ENCODE measurements at places on chromosomes 6 and 20.

- no peak for DNase-seq
Observed at GRCh38 chr6:131989036-131989435, 37.9 kb upstream of the CCN2 start.

DNA sequence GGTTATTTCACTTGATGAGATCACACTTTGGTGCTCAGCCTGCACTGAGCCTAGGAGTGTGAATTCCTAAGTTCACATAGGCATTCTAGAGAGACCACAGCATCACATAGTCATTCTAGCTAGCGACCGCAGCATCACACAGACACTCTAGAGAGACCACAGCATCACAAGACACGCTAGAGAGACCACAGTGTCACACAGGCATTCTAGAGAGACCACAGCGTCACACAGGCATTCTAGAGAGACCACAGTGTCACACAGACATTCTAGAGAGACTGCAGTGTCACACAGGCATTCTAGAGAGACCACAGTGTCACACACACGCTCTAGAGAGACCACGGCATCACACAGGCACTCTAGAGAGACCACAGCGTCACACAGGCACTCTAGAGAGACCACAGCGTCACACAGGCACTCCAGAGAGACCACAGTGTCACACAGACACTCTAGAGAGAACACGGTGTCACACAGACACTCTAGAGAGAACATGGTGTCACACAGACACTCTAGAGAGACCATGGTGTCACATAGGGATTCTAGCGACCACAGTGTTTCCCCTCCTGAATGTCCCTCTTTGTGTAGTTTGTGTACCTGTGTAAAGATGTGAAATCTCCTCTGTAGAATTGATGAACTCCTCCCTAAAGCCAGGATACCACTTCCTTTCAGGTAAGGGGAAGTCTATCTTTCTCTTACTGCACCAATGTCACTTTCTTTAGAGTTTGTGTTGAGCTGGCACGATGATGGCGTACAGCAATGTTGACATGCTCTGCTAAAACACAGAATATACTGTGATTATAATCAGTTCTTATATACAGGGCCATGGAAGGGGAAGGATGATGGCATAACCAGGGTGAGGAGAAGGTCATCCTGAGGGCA, 169.4 kb downstream of the ZDHHC14 start:
- DNase-seq = no peak

DNA sequence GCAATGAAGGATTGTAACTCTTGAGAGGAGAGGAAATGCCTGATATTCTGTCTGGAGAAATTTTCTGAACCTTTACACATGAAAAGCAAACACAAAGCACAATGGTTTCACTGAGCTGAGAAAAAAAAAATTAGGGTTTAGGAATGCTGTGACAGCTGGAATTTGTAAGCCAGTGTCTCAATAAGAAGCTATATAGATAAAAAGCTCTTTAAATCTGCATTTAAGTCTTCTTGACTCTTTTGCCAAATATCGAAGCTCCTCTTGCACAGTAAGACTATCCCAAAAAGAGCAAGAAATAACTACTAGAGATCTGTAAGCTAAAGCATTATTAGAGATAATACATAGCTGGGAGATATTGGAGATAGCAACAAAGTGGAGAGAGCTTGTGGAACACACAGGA, 1334.0 kb upstream of the CITED2 start:
- no peak for DNase-seq

DNA sequence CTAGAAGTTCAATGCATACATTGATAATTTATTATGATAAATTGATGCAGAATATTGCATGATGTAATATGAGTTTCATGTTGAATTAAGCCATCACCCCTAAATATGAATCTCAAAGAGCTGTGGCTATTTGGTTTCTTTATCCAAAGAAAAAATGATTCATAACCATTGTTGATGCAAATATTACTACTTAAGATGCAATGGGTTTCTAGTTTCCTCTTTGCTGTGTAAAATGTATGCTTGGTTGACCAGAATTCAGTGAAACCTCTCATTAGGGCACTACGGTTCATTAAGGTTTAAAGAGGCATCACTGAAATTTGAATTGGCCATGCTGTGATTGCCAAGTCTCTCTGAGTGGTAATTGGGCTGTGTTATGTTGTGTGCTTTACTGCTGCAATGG, 492.5 kb upstream of the FLRT3 start:
- DNase-seq = no peak

DNA sequence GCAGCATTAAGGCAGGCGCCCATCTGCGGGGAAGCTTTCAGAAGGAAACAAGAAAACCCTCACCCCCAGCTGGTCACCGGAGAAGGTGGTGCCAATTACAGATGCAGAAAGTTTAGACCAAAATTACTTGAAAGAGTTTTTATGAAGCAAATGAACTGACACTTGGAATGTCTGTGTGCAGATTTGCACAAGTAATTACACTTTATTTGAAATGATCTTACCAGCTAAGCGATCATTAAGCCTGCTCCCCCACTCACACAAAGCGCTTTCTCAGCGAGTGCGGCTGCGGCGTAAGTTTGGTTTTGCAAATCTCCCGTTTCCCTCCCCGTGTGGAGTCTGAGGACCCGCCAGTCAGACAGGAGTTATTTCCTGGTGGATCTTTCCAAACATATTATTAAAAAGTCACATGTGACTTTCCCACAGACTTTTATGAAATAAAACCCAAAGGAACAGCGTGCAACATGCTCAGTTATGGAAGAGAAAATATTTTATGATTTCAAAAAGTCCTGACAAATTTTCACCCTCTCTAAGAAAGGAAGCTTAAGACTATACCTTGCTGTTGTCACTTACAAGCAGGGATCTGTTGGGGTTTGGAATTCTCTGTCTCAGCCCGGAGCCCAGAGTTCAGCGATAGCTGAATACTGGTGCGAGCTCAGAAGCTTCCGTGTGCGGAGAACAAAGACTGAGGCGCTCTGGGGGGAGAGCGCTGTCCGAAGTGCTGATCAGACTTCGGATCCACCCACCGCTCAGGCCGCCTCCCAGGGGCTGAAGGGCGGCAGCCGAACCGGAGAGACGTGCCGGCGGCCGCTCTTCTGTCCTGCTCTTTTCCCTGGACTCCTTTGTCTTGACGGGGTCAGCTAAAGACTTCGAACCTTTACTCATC, 2.7 kb upstream of the MYT1 start:
- no peak for DNase-seq

DNA sequence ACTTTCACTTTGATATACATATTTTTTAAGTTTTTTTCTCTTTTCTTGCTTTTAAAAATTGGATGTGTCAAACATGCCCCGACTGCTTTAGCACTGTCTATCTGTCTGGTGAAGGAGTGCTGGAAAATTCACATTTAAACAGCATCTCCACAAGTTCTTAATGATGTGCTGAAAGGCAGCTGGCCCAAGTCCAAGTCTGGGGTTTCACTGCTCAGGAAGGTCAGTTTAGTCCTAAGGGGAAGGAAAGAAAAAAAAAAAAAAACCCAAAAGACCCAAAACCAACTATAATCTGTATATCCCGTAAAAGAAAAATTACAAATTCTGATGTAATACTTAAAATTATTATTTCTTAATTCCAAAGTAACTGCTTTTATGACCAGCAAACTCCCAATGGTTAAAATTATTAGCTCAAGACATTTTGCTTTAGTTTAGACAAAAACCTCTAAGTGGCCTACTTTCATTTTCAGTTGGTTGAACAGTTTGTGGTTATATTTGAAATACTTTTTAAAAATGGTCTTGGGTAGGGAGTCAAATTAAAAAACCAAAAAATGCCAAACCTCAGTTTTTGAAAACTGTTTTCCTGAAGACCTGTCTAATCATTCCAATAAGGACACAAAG, 79.5 kb upstream of the PREP start:
- DNase-seq = no peak

GRCh38 chr6:20266851-20267608, 54.8 kb upstream of the MBOAT1 start:
- no peak for DNase-seq

DNA sequence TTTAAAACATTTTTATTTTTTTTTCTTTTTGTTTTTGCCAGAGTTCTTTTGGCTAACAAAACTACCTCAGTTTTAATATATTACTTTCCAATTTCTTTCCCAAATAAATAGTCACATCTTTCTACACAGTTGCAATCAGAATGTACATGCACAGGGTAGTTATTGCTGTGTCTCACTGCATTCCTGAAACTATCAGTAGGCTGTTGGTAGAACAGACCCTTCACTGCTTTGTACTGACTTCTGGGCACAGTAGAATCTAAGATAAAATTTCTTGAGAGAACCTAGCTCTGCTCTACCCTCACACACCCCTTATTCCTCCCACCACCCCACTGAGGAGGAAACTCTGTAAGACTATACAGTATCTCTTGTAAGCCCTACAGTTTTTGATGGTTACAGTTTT, 19.9 kb downstream of the TPX2 start:
- DNase-seq = no peak

- no peak for DNase-seq
Observed at GRCh38 chr6:42133926-42134325, 8.5 kb downstream of the C6orf132 start.

GRCh38 chr6:21019614-21020013, 485.4 kb downstream of the CDKAL1 start:
- no peak for DNase-seq

- DNase-seq = no peak
Observed at GRCh38 chr20:17735206-17735804, 35.5 kb downstream of the BANF2 start.

DNA sequence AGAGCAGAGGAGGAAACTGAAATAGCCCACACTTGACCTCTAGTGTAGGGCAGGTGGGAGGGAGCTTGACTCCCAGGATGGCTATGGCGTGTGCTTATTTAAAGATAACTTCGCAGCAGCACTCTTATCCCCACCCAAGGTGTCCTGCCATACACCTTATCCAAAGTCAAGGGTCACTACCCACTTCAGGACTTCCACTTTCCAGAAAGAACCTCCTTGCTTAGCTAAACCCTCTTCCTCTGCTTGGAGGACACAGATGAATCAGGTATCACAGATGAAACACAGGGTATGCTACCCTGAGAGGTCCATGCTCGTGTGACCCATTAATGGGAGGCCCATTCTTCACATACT, 2.3 kb downstream of the RIN2 start:
- no peak for DNase-seq

Measured in GM12864 (cell line).